ENCODE measurements at places on chromosomes 6 and 20.
A peak's percentile ranks its signal among the peaks of the same experiment; 100 is the strongest.

- DNase-seq = no peak
Measured at GRCh38 chr6:34560366-34561226, 4.5 kb upstream of the SPDEF start.

DNA sequence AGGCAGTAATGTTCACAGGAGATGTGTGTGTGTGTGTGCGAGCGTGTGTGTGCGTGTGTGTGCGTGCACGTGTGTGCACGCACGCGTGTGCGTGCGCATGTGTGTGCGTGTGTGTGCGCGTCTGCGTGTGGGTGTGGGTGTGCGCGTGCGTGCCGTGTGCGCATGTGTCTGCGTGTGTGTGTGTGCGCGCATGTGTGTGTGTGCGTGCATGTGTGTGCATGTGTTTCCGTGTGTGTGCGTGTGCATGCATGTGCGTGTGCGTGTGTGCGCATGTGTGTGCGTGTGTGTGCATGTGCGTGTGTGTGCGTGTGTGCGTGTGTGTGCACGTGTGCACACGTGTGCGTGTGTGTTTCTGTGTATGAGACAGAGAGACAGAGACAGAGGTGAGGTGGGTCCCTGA lies 136.0 kb upstream of the CST7 start:
- no peak for DNase-seq

DNA sequence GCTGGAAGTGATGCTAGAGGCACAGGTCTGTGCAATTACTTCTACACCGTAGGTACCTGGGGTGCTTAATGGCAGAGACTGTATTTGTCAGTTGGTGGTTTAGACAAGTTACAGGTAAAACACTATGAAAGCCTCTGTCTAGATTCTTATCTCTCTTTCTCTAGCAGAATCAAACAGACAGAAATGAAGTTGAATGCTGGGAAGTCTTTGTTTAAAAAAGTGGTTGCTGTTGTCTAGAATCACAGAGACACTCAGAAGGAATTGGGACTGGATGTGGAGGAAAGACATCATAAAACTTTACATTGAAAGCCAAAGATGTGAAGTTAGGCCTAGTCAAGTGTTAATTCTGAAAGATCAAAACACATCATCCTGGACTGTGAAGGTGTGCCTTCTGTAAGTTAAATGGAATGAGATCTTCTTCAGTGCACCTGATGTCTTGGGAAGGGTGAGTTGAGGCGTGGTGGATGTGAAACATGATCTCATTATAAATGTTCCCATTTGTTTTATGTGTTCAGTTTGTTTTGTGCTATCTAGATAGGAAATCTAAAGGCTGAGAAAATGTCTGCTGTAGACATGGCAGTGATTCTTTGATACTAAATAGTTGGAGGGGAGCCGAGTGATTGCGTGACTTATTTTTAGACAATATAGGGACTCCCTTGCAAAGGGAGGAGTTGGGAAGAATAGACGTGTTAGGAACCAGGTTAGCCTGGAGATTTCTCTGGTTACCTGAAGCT lies 290.2 kb downstream of the SOX4 start:
- DNase-seq = no peak

DNA sequence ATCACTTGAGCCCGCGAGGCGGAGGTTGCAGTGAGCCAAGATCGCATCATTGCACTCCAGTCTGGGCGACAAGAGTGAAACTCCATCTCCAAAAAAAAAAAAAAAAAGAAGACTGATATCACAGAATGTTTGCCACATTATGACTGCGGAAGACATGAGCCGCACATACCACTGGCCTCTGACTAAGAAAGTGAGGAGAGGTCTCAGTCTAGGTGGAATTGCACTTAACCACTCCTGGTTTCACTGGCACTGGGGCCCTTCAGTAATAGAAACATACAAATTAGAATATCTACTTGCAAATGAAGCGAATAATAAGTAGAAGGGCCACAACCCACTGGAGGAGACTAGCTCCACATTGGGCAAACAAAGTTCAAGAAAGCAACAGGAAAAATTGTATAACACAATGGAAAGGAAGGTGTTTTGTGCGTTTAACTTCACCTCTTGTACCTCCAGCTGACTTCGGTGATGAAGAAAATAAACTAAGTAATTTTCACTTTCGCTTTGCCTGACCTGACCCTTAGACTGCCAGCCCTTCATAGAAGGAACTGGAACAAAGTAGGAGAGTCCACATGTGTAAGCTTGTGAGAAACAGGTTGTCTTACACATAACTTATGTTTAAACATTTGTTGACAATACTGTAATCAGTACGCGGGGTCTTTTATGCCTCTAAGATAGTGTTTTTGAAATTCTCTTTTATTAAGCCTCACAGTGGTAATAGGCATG lies 147.5 kb upstream of the TSHZ2 start:
- no peak for DNase-seq

- no peak for DNase-seq
Measured at GRCh38 chr6:148934539-148934938, 187.7 kb downstream of the UST start.

DNA sequence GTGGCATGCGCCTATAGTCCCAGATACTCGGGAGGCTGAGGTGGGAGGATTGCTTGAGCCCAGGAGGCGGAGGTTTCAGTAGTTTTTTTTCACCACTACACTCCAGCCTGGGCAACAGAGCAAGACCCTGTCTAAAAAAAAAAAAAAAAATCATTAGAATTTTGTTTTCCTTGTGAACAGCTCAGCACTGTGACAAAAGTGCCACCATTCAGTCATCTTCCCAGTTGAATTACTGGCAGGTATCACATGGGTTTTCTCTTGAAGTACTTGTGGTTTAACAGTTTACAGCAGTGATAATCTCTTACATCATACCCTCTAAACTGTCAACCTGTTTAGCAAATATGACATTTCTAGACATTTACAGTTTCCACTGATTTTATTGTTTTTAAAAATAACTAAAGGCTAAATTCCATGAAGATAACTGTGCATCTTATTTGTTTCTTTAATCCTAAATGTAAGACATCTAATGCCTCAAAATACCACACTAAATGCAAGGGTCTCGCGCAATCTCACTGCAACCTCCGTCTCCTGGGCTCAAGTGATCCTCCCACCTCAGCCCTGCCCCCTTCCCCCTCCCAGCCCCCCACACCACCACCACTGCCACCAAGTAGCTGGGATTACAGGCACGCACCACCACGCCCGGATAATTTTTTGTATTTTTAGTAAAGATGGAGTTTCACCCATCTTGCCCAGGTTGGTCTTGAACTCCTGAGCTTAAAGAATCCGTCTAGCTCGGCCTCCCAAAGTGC lies 7.0 kb downstream of the TRPC4AP start:
- no peak for DNase-seq

DNA sequence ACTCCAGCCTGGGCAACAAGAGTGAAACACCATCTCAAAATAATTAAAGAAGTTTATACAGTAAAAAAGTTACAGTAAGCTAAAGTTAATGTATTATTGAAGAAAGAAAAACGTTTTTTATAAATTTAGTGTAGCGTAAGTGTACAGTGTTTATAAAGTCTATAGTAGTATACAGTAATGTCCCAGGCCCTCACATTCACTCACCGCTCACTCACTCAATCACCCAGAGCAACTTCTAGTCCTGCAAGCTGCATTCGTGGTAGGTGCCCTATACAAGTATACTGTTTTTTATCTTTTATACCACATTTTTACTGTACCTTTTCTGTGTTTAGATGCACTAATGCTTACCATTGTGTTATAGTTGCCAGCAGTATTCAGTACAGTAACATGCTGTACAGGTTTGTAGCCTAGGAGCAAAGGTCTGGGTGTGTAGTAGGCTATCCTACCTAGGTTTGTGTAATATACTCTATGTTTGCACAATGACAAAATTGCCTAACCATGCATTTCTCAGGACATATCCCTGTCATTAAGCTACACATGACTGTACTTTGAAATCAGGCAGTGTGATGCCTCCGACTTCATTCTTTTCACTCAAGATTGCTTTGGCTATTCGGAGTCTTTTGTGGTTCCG lies 16.7 kb downstream of the MGME1 start:
- DNase-seq = no peak

DNA sequence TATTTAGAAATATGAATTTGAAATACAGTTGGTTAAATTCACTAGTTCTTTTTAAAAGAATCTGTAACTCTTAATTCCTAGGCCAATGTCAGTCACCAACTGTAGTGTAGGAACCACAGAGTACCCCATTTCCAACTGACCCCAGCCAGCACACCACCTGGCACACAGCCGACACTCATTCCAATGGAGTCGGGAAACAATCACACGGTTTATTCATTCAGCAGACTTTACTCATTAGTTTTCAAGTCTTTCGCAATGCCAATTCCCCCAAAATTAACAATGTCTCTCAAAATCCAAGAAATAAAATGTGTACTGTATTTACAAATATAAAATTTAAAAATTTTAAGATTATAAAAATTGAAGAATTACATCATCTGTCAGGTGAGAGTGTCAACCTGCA lies 13.5 kb downstream of the ARG1 start:
- no peak for DNase-seq

GRCh38 chr20:23625236-23625964 lies 12.4 kb downstream of the CST3 start:
- no peak for DNase-seq

DNA sequence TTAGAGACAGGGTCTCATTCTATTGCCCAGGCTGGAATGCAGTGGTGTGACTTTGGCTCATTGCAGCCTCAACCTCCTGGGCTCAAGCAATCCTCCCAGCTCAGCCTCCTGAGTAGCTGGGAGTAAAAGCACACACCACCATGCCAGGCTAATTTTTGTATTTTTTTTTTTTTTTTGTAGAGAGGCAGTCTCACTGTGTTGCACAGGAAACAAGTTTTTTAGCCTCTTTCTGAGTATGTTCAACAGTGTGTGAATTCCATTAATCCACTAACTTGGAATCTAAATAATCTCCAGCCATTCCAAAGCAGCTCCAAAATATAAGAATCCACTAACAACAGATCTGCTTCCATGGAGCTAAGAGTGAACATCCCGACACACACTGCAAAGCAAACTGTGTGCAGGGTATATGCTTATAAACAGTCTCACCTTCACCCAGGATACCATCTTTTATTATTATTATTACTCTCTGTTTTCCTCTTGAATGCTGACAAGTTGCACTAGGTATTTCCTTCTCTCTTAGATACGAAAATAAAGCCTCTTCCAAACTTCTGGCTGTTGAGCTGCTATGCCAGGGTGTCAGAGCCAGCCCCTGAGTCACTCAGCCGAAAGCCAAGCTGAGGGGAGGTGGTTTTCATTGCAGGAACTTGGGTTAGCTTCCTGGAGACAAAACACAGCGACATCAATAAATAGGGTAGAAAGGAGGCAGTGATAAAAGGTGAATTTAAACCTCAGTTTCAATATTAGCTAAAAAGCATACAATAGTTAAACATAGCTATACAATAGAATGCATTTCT lies 264.9 kb downstream of the HIVEP2 start:
- peak; percentile 57 for DNase-seq

- DNase-seq = no peak
Measured at GRCh38 chr6:146827216-146827928, 228.6 kb downstream of the ADGB start.

DNA sequence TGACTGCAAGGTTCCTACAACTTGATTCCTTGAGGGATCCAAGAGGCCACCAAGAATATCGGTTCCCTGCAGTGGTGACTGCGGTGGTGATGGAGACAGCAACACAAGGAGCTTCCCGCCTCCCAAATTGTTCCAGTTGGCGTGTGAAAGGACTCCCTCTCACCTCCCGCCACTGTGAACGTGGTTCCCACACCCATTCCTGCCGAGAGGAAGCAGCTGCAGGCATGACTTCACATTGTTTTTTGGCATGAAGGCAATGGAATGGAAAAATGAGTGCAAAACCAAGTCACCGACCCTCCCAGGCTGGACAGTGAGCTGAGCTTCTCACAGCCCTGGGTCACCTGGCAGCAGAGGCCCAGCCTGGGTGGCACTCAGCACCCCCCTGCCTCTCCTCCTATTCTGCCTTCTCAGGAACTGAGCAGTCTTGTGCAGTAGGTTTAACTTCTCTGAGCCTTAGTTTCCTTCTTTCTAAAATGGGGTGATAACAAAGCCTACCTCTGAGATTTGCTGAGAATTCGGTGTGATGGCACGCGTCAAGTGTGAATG lies 75.0 kb downstream of the CNKSR3 start:
- DNase-seq = no peak

DNA sequence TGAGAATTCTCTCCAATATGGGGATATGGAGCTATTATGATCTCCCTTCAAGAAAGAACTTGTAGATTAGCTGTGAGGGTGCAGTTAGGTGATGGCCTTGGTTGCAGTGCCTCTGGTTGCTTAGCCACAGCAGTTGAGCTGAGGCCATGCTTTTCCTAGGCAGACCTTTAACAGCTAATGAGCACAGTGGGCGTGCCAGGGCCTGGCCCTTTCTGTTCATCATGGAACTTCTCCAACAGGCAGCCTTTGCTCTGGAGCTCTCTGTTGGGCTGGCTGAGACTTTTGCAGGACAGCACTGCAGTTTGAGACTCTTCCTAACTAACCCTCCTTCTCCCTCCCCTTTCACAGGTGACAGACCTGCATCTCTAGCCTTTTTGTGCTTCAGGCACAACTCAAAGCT lies 39.7 kb upstream of the TMEM170B start:
- DNase-seq = no peak

DNA sequence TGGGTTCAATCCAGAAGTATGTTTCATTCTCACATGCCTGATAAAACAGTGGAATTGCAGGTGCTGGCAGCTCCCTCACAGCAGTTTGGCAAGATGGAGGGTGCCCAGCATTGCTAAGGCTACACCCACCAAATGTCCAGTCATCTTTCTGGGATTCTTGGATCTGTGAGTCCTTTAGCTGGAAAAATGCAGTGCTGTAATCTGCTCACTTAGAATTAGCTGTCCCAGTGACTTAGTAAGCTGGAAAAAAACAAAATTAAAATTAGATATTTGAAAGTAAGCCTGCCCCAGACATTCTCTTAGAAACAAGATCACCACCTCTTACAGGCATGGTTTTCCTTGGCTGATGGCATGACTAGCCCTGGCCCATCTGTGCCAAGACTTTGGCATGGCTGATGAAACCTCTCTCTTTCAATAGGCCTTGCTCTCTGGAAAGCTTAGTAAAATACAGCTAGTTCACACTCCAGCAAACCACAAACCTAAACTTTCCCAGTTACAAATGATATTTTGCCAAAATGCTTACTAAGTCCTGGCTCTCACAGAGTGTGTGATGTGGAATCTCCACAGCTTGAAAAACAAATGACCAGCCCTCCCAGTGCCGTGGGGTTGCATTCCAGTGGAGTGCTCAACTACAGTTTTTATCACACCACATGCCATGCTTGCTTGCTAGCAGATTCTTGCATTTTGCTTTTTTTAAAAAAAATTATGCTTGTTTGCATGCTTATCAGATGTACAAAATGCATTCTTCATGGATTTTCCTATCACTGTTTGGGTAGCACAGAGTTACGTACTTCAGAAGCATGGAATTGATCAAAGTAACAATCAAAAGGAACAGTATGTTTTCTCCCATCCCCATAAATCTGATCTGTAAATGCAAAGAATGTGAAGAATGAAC lies 261.5 kb downstream of the EYA4 start:
- DNase-seq = no peak
